ENCODE measurements at places on chromosomes 16 and 17.
A peak's percentile ranks its signal among the peaks of the same experiment; 100 is the strongest.

DNA sequence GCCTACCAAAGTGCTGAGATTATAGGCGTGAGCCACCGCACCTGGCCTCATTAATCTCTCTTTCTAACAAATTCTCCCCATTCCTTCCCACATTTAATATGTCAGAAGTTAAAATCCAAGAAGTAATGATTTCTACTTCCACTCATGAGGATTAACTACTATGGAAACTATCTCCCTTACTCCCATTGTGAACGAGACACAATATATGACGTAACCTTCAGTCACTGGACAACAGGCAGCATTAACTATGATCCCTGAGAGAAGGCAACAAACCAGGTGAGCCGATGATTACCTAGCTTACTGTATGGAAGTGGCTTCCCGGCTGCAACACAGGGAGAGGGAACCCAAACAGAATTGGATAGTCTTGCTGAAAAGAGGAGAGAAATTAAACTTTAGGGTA is 20.0 kb downstream of the GLG1 start:
- DNase-seq, result no peak

GRCh38 chr17:29789196-29790170 is 140.5 kb downstream of the SSH2 start:
- no peak for DNase-seq

GRCh38 chr16:2208308-2208707 is 2.4 kb downstream of the BRICD5 start:
- no peak for DNase-seq

DNA sequence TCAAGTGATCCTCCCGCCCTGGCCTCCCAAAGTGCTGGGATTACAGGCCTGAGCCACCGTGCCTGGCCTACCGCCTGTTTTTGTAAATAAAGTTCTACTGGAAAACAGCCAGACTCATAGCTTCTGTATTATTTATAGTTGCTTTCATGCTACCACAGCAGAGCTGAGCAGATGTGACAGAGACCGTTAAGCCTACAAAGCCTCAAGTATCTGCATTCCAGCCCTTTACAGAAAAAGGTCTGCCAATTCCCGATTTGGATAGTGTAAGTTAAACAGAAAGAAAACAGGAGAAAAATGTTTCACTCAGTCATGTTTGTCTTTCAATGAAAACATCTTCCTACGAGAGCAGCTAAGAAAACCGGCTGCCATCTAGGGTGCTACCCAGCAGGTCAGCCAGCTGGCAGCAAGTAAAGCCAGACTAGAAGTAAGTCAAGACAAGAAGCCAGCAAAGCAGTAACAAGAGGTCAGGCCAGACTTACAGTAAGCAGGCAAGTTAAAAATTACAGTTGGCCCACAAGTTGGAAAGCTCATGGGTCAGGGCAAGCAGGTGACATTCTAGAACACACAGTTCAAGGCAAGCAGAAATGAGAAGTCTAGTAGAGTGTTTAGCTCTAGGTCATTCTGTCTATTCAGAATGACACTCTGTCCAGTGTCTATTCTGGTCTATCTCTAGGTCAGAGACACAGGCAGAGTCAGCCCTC is 17.7 kb downstream of the NCBP3 start:
- DNase-seq, result no peak

- no peak for DNase-seq
Measured at GRCh38 chr17:61942085-61942484, 14.3 kb upstream of the INTS2 start.

DNA sequence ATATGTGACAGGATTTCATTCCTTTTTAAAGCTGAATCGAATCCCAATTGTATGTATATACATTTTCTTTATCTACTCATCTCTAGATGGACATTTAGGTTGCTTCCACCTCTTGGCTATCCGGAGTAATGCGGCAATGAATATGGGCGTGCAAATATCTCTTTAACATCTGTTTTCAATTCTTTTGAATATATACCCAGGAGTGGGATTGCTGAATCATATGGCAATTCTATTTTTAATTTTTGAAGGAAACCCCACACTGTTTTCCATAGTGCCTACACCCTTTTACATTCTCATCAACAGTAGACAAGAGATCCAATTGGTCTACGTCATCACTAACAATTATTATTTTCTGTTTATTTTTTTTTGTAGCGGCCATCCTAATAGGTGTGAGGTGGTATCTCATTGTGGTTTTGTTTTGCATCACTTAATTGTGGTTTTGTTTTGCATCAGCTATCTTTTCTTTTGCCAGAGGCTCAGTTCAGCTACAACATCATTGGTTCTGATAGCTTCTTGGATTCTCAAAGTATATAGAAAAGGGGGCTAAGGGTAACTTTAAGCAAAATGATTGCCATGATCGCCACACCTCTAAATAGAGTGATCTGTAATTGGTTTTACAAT is 25.6 kb upstream of the MAP2K6 start:
- no peak for DNase-seq

DNA sequence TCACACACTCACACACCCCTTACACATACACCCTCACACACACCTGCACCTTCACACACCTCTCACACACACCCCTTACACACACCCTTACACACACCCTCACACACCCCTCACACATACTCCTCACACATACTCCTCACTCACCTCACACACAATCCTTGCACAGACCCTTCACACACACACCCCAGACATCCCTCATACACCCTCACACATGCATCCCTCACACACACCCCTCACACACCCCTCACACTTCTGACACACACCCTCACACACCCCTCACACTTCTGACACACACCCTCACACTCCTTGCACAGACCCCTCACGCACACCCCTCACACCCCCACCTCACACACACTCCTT is 23.9 kb downstream of the C17orf67 start:
- no peak for DNase-seq

DNA sequence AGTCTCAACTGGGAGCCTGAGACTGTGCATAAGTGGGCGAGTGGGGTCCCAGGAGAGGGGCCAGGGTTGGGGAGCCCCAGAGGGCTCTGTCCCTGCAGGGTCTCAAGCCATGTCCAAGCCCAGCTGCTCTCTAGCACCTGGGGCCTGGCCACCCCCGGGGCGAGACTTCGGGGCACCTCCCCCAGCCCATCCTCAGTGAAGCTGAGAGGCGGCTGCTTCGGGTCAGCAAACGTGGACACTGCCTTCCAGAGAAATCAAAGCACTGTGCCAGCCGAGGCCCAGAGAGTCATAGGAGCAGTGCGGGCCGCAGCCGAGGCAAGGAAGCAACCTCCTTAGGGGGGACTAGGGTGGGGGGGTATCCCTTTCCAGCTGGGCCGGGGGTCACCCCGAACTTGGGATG is 77.5 kb downstream of the ENGASE start:
- no peak for DNase-seq

DNA sequence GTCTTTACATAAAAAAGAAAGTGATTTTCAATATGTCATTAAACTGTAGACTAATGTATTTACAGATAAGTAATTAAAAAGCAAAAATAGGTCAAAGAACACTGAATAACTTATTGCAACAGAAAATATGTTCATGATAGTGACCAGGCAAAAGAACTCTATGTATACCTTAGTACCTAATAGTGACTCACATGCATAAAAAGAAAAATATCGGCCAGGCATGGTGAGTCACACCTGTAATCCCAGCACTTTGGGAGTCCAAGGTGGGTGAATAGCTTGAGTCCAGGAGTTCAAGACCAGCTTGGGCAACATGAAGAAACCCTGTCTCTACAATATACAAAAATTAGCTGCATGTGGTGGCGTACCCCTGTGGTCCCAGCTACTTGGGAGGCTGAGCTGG is 33.0 kb upstream of the TOM1L1 start:
- DNase-seq, result no peak

GRCh38 chr17:30821871-30822723 is 2.4 kb downstream of the CRLF3 start:
- DNase-seq, result no peak

DNA sequence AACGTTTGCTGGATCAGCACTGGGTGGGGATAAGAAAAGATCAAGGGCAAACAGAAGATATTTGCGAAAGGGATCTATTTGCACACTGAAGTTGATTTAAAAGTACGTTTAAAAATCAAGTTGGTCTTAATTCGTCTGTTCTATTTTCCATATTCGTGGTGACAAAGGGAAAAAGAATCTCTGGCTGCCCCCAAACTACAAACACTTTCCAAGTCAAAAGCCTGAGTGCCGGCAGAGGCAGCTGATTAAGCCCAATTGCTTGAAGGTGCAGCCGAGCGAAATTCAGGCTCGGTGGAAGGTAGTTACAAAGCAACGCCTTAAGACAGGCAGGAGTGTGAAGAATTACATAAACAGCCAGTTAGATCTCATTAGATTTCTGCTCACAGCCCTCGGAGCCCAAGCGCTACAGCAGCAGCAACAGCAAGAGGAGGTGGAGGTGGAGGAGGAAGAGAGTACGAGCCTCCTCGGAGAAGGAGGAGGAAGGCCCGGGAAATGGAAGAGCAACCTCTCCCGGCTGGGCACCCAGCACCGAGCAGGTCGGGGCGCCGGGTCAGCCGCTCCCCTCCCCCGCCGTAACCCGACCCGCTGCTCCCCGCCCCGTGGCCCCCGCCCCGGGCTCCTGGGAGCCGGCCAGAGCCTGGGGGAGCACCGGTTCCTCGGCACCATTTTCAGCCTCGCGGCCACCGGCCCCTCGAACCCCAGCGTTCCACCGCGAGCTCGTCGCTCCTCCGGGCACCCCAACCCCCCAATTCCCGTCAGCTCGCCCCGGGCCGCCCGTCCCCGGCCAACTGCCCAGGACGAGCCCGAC is 890 bp downstream of the TOB1 start:
- DNase-seq, result peak; percentile 50

- no peak for DNase-seq
Measured at GRCh38 chr16:57245472-57246113, 534 bp downstream of the ARL2BP start.

DNA sequence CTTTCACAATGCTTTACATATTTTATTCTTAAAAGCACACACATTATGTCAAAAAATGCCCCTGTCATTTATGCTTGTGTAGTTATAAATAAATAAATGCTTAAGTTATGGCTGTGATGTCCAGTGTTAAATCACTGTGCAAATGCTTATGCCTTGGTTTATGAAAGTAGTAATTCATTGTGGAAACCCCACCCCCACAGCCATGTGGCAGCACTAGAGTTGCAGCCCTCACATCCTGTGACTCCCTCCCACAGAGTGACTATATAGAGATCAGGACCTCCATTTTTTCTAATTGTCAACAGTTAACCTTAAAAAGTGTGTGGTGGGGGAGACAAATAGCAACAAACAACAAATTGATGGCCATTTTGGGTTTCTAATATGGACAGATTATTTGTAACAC is 2.4 kb downstream of the SKAP1 start:
- DNase-seq, result peak; percentile 75

- DNase-seq, result no peak
Measured at GRCh38 chr17:32191306-32191705, 49.0 kb downstream of the RHOT1 start.

- DNase-seq, result peak; percentile 15
Measured at GRCh38 chr16:79632289-79632688, 31.8 kb upstream of the MAF start.

DNA sequence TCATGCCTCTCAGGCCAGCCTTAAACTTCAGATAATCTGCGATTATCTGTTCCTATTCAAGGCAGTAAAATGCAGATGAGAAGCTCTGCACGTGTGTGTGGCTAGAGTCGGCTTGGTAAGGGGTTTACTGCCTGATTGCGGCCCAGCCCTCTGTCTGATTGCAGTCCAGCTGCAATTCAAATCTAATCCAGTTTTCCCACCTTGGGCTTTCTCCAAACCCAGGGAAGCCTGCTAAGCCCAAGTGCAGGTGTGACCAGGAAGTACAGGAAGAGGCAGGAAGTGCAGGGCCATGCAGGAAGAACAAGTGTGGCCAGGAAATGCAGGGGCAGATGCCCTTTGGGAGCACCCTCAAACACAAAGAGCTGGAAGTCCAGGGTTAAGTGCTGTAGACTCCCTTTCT is 314.9 kb downstream of the CEP112 start:
- no peak for DNase-seq

GRCh38 chr16:51312363-51313150 is 161.5 kb upstream of the SALL1 start:
- DNase-seq, result no peak

GRCh38 chr17:73901661-73902415 is 257.6 kb upstream of the SDK2 start:
- peak; percentile 6 for DNase-seq

GRCh38 chr16:78694414-78694813 is 595.0 kb downstream of the WWOX start:
- no peak for DNase-seq

GRCh38 chr17:29107084-29107483 is 64.1 kb downstream of the PIPOX start:
- no peak for DNase-seq

- no peak for DNase-seq
Measured at GRCh38 chr17:72244494-72244893, 123.7 kb downstream of the SOX9 start.

All from activated naive CD4-positive, alpha-beta T cell treated with Interleukin-2 at 50 U/mL for 16 hours (primary cell).